ENCODE measurements at places on chromosomes 3 and 15.

DNA sequence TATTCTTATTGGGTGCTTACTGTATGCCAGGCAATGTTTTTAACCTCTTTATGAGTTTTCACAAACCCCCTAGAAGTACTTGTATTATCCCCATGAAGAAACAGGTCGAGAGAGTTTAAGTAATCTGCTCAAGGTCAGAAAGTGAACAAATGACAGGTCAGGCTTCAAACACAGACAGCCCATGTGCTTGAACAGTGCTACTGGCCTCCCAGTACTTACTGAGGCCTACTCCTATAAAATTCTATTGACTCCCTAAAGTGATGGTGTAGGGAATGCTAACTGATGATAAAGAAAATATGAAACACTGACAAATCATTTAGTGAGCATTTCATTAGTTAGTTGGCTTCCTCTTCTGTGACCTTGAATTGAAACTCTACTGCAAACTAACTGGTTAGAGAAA, 4.2 kb upstream of the CNBP start:
- no peak for DNase-seq

DNA sequence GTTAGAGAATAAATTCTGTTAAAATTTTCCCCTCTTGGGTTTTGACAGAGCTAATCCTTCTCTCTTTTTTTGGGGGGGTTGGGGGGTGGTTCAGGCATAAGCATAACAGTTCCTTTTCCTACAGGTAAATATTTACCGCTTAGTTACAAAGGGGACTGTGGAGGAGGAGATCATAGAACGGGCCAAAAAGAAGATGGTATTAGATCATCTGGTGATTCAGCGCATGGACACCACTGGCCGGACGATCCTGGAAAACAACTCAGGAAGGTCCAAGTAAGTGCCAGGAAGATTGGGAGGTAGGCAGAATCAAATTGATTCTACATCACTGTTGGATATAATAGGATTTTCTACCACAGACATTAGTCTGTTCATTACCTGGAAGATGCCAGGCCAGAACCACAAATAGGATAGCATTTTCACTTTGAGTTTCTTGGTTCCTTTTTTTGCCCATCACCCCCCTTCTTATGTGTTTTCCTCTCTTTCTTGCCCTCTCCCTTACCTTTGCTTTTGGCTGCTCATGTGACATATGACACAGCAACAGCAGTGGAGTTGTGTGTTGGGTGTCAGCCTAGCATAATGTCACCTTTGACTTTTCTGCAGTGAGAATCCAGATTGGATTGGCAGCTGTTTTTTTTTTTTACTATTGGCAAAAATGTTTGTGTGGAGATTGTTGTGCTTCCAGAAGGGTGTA, 79.0 kb downstream of the CHD2 start:
- no peak for DNase-seq

DNA sequence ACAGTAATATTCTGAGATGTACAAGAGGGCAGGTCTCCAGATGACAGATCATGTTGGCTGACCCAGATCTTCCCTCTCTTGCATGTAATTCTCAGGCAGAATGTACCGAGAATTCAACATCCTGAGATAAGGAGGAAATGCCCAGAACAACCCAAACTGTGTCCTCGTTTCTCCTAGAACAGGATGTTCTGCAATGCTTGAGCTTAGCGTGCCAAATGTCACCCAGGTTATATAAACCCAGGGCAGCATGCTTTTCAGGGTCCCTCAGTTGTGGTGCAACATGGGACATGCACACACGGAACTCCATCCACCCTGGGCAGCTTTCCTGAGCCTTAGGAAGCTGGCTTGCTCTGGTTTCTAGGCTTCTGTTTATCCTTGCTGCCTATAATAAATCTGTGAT, 102.1 kb upstream of the CMC1 start:
- no peak for DNase-seq

DNA sequence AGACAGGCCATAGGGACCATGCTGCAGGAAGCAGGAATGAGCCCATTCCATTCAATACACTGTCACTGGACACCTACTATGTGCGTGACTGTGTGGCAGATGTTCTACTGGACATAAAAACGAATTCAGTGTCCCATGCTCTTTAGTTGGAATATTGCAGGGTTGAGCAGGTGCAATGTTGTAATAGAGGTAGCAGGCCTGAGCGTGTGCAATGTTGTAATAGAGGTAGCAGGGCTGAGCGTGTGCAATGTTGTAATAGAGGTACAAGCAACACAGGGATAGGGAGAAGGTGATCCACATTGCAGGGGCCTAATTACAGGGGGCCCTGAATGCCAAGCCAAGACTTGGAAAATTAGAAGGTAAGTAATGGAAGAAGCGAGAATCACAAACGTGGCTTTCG, 261.4 kb upstream of the HES1 start:
- no peak for DNase-seq

DNA sequence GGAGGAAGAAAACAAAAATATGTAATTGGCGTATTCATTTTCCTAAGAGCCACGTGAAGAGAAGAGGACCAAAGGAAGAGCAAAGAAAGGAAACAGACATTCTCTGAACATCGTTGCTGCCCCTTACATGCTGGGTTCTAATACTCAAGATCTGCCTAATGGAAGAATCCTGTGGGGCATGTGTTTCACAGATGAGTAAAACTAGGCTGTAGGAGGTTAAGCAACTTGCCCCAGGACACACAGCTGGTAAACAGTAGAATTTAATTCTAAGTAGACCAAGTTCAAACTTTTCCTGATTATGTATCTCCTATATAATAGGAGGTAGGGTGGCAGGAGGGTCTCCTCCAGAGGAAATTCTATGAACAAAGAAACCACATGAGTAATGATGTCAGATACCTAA, 106.1 kb upstream of the TNFAIP8L3 start:
- no peak for DNase-seq

- DNase-seq = no peak
These were observed 61.5 kb downstream of the ASB7 start for GRCh38 chr15:100663915-100664281.

DNA sequence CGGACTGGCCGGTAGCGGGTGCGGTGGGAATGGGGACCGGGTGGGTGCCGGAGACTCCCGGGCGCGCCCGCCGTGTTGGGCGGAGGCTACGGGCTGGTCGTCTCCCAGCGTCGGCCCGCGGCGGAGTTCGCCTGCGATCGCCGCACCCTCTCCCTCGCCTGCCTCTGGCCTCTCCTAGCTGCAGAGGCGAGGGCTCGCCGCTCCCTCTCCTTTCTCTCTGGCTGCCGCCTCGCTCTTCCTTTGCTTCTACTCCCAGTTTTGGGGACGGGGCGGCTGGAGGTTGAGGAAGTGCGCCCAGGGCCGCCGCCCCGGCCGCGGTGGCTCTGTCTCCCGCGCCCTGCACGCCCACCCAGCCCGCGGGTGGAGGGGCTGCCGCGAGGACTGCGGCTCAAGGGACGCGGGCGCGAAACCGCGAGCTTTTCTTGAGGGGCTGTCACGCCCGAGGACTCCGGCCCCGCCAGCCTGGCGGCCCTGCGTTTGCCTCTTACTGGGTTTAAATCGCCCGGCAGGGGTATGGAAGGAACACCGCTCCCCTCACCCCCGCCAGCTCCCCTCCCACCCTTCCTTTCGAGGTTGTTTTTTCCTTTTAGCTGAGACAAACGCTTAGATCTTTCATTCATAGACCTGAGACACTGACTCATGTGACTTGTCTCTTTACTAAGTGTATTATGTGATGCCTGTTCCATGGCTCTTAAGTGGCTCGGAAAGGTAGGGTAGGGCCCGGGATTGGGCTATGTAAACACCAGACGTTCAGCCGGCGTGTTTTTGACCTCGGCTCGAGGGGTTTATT, 654 bp downstream of the PIK3CA start:
- DNase-seq = peak; percentile 14

DNA sequence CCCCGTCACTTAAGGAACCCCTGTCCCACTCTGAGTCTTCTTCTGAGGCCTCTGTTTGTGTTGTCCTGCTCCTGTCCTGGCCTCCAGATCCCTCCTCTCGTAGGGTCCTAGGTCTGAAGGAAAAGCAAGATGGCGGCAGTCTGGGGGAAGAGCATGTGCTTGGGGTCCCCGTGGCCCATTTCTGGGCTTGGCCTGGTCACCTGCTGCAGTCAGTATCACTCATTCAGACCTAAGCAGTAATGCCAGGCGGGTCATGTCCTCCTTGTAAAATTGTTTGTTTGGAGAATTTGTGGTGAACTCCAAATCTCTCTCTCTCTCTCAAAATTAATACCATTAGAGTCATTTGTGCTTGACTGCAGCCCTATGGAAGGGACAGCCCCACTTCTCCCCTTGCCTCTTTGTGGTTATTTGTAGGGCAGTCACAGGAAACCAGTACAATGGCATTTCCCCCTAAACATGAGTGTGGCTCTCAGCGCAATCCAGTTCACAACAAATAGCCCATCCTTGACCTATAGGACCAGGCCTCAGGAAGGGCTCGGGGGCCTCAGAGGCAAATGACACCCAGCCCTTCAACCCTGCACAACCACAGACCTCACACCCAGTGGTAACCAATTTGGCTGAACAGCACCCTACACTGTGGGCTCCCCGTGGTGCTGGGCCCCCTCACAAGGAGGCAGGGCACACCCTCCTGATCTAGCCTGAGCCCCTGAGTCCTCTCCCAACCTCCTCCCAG, 173.5 kb downstream of the OR4M2 start:
- DNase-seq = no peak

DNA sequence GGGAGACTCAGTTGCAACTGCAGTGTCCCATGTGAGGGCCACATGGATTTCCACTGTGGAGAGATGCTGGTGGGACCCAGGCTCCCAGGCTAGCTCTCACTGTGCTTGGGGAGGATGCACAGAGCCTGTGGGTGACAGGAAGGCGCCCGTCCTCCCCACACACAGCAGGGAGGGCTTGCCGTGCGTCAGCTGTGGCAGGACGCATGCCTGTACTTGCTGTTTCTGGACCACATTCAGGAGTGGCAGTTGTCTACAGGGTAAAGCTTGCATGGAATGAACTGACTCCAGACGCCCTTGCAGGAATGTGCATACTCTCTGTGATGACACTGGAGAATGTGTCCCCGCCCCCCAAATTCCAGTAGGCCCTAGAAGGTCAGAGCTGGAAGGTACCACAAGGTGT, 63.8 kb upstream of the SNRPA1 start:
- no peak for DNase-seq

DNA sequence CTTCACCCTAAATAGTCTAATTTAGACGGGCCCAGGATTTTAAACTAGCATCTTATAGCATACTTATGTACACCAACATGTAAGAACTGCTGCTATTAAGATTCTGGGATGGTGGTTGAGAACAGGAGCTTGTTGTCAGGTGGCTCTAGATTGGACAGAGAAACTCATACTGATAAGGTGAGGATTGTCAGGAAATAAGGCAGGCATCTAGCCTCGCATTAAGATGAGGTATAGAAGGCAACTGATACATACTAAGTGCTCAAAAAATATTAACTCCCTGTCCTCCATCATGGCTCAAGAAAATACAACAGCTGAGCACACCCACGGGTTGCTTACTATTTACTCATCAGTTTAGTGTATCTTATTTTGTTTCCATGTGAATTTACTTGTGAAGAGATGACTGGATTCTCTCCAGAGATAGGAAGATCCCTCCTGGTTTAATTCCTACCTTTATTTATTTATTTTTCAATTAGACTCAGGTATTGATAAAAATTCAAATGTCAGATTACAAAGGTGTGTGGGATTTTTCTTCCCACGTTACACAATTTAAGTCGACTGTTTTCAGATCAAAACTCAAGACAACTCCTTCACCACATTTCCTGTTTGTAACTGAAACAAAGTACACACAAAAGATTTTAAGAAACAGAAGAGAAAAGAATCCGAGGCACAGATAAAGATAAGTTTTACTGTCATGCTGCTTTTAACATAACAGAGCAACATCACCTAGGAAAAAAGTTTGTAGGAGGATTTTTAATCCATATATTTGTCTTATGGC, at the start of gene TRAT1:
Gene TRAT1 (plus strand): TSS at position 664 of the 775 bp plus-strand sequence. CDS start 142 bp downstream, outside the sequence.
- no peak for DNase-seq
